ENCODE measurements at places on chromosomes 12 and 14.

DNA sequence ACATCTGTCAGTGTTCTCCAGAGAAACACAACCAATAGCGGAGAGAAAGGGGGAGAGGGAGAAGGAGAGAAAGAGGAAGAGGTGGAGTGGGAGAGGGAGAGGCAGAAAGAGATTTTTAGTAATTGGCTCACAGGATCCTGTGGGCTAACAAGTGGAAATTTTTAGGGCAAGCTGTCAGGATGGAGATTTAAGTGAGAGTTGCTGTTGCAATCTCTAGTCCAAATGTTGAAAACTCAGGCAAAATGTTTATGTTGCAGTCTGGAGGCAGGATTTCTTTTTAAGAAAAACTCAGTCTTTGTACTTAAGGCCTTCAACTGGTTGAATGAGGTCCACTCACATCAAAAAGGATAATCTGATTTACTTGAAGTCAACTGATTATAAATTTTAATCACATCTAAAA is 12.5 kb upstream of the GLIPR1L2 start:
- DNase-seq = no peak

DNA sequence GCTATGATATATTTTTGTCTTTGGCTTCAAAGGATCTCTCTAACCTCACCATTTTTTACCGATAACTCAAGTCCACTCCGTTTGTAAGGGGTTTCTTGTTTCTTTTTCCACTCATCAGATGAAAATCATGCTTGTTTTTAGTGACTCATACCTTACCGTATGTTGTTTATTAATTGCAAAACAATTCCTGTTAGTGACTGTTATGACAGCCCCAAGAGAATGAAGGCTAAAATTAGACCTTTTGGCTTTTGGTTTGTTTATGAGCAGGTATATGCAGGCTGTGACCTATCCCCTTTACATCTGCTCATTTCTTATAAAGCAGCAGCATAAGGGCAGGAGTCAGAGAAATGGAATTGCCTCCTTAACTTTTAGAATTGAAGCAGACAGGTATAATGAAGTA is 319.8 kb downstream of the CEP128 start:
- no peak for DNase-seq

DNA sequence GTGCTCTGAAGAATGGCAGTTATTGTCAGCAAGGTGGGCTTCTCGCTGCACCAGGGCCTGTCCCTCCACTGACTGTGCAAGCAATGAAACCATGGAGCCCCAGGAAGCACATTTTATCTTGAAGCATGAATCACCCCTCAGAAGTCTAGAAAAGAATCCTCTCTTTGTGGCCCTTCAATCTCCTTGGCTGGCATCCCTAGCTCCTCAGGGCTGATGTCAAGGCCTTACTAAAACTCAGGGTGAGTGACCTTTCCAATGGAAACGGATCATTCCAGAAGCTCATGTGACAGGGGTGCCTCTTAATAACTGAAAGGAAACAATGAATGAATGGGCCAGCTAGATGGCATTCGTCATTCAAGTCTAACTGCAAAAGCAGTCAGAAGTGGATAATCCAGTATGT is 22.3 kb upstream of the PLEKHH1 start:
- no peak for DNase-seq

GRCh38 chr12:117202033-117202432 is 11.8 kb upstream of the FBXO21 start:
- no peak for DNase-seq

DNA sequence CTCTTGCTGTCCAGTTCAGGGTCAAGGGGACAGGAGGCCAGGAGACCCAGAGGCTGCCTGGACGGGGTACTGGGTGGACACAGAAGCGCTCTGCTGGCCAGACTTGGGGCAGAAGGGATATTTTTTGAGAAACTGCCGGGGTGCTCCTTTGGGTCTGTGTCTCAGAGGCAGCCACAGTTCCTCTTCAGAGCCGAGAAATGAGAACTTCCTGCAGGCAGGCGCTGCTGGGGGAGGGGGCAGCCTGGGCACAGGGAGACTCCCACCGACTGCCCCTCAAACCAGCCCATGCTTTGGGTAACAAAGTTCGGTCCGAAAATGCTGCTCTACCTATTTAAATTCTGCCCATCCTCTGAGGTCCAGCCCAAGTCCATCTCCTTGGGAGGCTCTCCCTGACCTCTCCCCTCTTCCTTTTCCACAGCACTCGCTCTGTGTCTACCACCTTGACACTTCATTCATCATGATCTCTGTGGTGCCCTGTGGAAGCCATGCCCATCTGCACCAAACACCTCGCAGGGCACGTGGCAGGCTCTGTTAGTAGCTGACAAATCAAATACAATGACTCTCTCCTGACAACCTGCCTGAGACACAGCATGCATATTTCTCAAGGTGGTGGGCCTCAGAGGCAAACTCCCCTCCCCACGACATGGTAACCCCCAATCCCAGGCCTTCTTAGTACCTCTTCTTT is 16.4 kb downstream of the HDAC7 start:
- DNase-seq = no peak

DNA sequence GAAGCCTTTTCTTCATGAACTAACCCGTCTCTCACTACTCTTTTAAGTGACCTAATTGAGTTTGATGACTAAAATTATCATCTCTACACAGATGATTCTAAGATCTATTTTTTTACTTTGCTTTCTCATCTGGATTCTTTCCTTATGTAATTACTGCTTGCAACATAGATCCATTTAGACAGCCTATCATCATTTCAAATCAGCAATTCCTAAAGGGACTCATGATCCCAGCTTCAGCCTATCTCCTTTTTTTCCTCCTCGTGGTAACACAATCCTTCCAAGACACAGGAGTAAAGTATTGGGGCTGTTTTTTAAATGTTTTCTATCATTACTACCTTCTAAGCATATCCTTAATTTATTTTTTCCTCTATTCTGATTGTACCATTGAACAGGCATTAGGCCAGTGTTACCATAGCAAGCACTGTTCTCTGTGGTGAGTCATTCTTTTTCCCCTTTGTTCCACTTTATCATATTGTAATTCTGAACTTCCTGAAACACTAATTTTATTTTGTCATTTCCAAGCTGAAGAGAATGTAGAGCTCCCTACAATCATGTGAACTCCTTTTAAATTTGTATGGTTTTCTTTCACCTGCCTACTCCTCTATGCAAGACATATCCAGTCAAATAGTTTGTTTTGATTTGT is 190.4 kb upstream of the FAR2 start:
- DNase-seq = no peak

- DNase-seq = no peak
These were observed 50.8 kb downstream of the ARL1 start for GRCh38 chr12:101356794-101357193.

DNA sequence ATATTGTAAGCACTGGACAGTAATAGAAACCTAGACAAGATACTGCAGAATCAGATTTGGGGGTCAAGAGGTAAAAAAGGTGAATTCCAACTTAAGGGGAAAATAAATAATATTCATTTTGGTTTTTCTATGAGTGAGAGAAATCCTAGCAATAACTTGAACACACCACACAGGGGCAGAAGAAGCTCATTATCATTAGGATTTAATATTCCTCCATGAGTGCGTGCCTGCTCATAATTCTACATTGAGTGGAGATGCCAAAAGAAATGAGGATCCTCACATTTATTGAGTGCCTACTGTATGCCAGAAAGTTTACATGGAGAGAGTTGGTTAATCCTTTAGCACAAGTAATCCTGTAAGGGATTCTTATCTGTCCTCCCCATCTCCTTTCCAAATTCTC is 40.5 kb upstream of the C14orf132 start:
- no peak for DNase-seq

DNA sequence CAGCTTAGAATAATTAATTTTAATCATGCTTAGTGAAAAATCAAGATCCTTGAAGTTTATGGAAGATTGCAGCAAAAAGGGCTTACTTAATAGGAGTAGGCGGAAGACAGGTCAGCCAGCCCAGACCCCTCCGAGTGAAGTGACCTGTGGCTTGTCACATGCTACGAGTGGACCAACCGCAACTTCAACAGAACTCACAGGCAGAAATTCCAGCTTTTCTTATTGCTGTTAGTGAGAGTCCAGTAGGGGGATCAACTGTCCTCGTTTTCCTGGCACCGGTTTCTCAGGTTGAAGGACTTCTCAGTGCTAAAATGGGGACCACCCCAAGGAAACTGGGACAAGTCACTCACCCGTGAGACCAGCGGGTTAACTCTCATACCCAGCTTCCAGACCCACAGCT is 72.9 kb downstream of the ACACB start:
- no peak for DNase-seq

GRCh38 chr12:43836475-43836989 is 651 bp downstream of the TMEM117 start:
- DNase-seq = no peak

GRCh38 chr12:65279369-65280112 is 1.1 kb downstream of the MSRB3 start:
- DNase-seq = no peak

GRCh38 chr12:89334548-89335169 is 17.6 kb downstream of the DUSP6 start:
- no peak for DNase-seq

DNA sequence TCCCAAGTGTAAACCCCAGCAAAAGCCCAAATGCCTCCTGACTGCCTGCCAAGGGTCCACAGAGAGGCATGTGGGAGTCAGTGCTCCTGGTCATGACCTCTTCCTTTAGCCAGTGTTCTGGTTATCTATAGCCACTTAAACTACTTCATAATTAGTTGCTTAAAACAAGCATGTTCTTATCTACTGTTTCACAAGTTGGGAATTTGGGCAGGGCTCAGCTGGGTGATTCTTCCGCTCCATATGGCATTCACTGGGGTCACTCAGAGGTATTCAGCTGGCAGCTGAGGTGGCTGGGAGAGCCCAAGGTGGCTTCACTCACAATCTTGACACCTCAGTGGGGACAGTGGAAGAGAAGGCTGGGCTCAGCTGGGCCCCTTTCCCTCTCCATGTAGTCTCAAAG is 184.0 kb upstream of the RGS6 start:
- no peak for DNase-seq

GRCh38 chr12:103965255-103965589 is 450 bp upstream of the TDG start:
- DNase-seq = no peak

DNA sequence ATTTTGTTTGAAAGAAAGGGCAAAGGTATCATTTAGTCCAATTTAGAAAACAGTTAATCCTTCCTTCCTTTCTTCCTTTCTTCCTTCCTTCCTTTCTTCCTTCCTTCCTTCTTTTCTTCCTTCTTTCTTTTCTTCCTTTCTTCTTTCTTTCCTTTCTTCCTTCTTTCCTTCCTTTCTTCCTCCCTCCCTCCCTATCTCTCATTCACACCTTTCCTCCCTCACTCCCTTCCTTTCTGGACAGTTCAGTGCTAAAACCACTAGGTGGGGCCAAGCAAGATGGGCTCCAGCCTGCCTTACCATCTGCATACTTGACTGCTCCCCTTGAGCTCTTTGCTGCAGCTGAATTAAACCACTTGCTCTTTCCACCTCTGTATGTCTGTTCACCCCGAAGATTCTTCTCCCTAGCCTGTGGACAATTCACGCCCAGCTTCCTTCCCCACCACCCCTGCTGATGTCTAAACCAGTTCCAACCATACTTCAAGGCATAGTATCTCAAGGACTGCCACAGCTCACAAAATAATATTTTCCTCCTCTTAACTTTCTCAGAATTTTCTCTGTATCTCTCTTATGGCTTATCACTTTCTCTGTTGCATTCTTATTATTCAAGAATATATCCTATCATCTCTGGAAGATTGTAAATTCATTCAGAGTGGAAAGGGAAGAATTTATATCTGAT is 78.0 kb downstream of the DBX2 start:
- peak; percentile 83 for DNase-seq

Measured in GM23338 (cell line).